ENCODE measurements at places on chromosomes 2 and 18. TPM values are rescaled to one million over a fixed set of nuclear protein-coding genes. Genes with fewer than 3 reads are reported as not detected.

The CCDC195 gene
- total RNA-seq = not detected

GRCh38 chr2:130798472-130799218, 38.1 kb upstream of the ARHGEF4 start:
- peak overlapping the region; percentile 73 for H3K27ac ChIP-seq
- H3K27me3 ChIP-seq = peaks cover 3% of the 10 kb centered on the region
- peak overlapping the region; percentile 78 for H3K4me3 ChIP-seq
- H3K36me3 ChIP-seq = no peaks in the 10 kb centered on the region
- DNase-seq = peak; percentile 61

The DARS1 gene
- total RNA-seq = 41.0 TPM

The GALNT3 gene
- total RNA-seq = 1.3 TPM

GRCh38 chr2:170885130-170885791, 43.8 kb upstream of the GORASP2 start:
- no peaks in the 10 kb centered on the region for H3K27me3 ChIP-seq
- no peak for DNase-seq
- H3K27ac ChIP-seq = no peak overlapping the region
- H3K36me3 ChIP-seq = no peaks in the 10 kb centered on the region
- H3K4me1 ChIP-seq = no peaks in the 10 kb centered on the region

GRCh38 chr2:114745700-114746099, 303.3 kb downstream of the DPP10 start:
- no peak overlapping the region for H3K4me3 ChIP-seq
- H3K36me3 ChIP-seq = no peaks in the 10 kb centered on the region
- no peak for DNase-seq
- H3K4me1 ChIP-seq = no peaks in the 10 kb centered on the region
- H3K27ac ChIP-seq = no peak overlapping the region
- H3K27me3 ChIP-seq = no peaks in the 10 kb centered on the region

GRCh38 chr2:232928551-232929302, 58.7 kb downstream of the SNORC start:
- H3K36me3 ChIP-seq = peaks cover 15% of the 10 kb centered on the region
- DNase-seq = no peak
- H3K4me3 ChIP-seq = peak overlapping the region; percentile 76
- H3K27me3 ChIP-seq = peaks cover 29% of the 10 kb centered on the region
- peak overlapping the region; percentile 43 for H3K27ac ChIP-seq

DNA sequence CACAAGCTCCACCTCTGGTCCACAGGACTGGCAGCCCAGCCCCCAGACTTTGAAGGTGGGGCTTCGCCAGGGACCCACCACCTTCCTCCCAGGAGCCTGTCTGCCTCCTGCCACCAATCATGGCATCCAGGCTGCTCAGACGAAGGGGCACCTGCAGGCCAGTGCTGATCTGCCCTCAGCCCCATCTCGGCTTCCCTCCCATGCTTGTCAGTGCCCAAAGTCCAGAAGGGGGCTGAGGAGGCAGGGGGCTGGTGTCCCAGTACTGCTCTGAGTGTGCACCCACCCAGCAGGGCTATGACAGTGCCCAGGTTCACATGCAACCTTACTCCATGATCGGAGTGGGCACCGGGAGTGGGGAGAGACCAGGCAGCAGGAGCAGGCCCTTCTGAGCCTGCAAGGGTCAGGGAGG, 25.3 kb upstream of the RUFY4 start:
- no peak for DNase-seq
- H3K27ac ChIP-seq = no peak overlapping the region
- no peaks in the 10 kb centered on the region for H3K27me3 ChIP-seq
- H3K4me3 ChIP-seq = no peak overlapping the region

DNA sequence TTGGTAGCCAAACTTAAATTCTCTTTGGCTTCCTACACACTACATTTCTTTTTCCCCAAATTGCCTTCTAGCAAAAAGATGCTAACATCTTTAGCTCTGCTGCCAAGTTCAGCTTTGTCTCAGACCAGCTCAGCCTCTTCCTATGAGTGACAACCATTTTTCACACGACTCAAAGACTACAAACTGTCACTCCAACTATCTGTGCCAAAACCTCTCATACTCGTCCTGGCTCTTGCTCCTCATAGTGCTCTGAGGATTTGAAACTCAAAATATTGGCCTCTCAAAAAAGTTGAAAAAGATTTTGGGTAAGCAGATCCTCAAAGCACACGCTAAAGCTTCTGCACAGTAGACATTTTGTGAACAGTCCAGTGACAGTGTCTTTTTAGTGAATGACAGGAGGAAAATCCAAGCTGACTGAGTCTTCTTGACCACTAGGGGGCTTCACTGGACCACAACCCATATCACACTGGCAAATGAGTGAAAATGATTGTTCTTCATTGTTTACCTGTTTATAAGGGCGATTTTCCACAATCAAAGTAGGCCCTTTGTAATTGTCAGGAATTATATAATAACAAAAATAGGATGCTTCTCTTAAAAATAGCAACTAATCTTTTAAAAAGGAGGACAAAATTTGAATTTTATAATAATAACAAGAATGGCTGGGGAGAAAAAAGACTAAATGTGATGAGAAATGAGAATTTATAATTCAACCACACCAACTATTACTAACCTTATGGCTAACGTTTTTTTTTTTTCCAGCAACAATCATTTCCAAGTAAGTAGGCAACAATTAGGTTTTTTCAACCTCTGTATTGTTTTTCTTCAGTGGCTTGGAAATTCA, 85.5 kb upstream of the PGAP1 start:
- no peaks in the 10 kb centered on the region for H3K36me3 ChIP-seq
- H3K4me1 ChIP-seq = peaks cover 36% of the 10 kb centered on the region
- H3K4me3 ChIP-seq = no peak overlapping the region
- H3K27ac ChIP-seq = peak overlapping the region; percentile 39

The RAB17 gene
- not detected for total RNA-seq

The PLB1 gene
- not detected for total RNA-seq

The VWA3B gene
- total RNA-seq = not detected

DNA sequence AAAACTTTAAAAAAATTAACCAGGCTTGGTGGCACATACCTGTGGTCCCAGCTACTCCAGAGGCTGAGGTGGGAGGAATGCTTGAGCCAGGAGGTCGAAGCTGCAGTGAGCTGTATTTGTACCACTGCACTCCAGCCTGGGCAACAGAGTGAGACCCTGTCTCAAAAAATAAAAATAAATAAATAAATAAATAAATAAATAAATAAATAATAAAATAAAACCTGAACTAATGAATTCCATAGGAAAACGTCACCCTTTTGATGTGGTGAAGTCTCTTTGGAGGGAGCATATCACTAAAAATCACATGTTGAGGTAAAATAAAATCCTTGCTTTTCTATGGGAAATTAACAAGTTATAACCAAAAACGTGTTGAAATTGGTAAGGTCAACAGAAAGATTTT, 29.6 kb upstream of the ITGAV start:
- no peak overlapping the region for H3K27ac ChIP-seq
- H3K27me3 ChIP-seq = no peaks in the 10 kb centered on the region
- no peak for DNase-seq

- no peak overlapping the region for H3K4me3 ChIP-seq
- H3K27ac ChIP-seq = peak overlapping the region; percentile 65
- no peaks in the 10 kb centered on the region for H3K36me3 ChIP-seq
- H3K27me3 ChIP-seq = peaks cover 2% of the 10 kb centered on the region
- peaks cover 10% of the 10 kb centered on the region for H3K4me1 ChIP-seq
- no peak for DNase-seq
Observed at GRCh38 chr2:51990684-51991083, 958.8 kb upstream of the NRXN1 start.

DNA sequence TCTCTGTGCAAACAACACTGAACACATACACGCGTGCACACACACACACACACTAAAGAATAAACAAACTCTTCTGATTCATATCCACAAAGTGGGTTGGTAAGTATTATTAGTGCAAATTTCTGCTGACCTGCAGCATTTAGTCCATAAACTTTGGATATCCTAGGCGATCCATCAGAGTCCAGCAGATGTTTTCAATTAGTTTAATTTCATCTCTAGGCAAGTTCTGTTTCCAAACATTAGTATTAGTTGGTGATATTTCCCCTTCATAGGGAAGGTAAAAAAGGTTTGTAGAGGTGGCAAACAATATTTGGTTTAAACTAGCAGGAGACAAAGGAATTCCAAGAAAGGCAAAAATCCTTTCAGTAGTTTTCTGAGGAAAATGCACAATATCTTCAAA, 5.7 kb downstream of the DSEL start:
- DNase-seq = no peak
- no peak overlapping the region for H3K4me3 ChIP-seq
- no peaks in the 10 kb centered on the region for H3K27me3 ChIP-seq
- no peaks in the 10 kb centered on the region for H3K36me3 ChIP-seq
- H3K4me1 ChIP-seq = peaks cover 14% of the 10 kb centered on the region

DNA sequence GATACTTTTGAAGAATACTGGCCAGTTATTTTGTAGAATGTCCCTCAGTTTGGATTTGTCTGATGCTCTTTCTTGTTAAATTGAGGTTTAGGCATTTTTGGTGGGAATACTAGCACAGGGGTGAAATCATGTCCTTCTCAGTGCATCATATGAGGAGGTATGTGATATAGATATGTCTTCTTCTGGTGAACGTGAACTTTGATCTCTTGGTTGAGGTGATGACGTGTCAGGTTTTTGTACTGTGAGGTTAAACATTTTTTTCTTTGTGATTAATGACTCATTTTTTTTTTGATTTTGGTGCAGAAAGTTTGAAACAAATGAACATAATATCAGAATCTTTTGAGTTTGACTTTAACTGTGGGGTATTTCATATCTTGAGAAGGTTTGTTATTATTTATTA, 11.0 kb downstream of the ZNF407 start:
- H3K27me3 ChIP-seq = no peaks in the 10 kb centered on the region
- H3K36me3 ChIP-seq = no peaks in the 10 kb centered on the region
- peaks cover 3% of the 10 kb centered on the region for H3K4me1 ChIP-seq
- DNase-seq = no peak
- no peak overlapping the region for H3K27ac ChIP-seq

The FAP gene
- total RNA-seq = not detected

The NEMP2 gene
- total RNA-seq = 2.1 TPM

The RBM43 gene
- 1.1 TPM for total RNA-seq

DNA sequence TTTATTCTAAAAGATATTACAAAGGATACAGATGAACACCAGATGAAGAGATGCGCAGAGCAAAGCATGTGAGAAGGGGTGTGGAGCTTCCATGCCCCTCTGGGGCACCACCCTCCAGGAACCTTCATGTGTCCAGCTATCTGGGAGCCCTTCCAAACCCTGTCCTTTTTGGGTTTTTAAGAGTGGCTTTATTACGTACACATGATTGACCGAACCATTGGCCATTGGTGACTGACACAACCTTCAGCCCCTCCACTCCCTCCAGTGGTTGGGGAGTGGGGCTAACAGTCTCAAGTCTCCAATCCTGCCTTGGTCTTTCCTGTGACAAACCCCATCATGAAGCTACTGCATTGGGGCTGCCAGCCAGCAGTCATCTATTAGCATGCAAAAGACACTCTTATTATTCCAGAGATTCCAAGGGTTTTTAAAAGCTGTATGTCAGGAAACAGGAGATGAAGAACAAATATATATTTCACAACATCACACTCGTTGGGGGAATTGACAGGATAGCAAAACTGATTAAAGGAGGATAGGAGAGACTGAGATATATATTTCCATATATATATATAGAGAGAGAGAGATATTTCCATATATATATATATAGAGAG, 19.4 kb downstream of the IL1B start:
- no peak overlapping the region for H3K27ac ChIP-seq
- DNase-seq = no peak
- H3K4me1 ChIP-seq = peaks cover 4% of the 10 kb centered on the region
- H3K4me3 ChIP-seq = no peak overlapping the region
- no peaks in the 10 kb centered on the region for H3K27me3 ChIP-seq

DNA sequence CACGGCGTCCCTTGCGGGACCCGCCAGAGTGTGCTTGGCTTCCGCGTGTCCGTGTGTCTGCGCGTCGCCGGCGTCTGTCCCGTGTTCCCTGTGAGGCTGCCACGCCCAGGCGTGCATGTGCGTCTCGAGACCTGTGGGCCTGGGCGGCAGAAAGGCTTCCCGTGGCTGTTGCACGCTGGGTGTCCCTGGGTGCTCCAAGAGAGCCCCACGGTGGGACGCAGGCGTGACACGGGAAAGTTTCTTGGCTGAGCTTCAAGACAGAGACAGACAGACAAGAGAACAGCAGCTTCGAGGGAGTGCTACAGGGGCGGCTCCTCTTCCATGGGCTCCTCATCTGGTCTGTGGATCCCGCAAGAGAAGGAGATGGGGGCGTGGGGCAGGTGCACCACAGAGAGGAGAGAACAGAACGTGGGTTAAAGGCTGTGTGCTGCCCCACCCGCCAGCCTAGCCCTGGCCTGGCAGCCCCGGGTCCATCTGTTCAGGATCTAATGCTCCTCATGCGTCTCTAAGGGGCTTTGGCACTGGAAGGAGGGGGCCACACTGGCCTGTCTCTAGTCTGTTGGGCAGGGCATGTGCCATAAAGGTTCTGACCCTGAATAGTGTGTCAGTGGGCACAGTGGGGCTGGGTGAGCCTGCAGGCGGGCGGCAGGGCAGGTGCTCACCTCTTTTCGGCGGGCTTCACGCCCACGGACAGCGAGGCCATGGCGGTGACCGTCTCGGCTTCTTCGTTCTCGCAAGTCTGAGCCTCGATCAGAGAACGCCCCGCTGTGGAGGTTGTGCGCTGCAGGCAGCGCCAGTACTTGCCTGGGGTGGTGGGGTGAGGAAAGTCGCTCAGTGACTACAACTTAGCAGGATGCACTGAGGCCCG, 205.1 kb downstream of the TWIST2 start:
- H3K36me3 ChIP-seq = peaks cover 11% of the 10 kb centered on the region
- no peak for DNase-seq
- H3K27me3 ChIP-seq = peaks cover 6% of the 10 kb centered on the region
- H3K4me3 ChIP-seq = no peak overlapping the region
- H3K27ac ChIP-seq = no peak overlapping the region

DNA sequence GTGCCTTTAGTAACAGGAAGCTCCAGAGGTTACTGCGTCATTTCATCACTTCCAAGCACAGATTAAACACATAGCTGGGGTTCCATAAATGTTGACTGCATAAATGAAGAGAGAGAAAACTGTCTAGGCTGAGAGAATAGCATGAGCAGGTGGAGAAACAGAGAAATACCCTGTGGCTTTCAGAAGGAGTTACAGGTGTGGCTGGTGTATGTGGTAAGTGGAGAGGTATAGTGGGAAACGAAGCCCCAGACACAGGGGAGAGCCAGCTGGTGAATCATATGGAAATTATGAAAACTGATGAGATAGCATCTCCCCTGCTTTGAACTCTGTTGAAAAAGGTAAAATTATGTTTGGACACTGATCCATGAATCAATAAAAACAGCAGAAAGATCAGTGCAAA, 807.4 kb upstream of the POU3F3 start:
- H3K27me3 ChIP-seq = no peaks in the 10 kb centered on the region
- H3K4me3 ChIP-seq = no peak overlapping the region
- H3K36me3 ChIP-seq = no peaks in the 10 kb centered on the region
- no peak for DNase-seq
- H3K4me1 ChIP-seq = peaks cover 7% of the 10 kb centered on the region

The CNRIP1 gene
- 28.0 TPM for total RNA-seq

The ALMS1 gene
- 50.5 TPM for total RNA-seq

GRCh38 chr2:25201265-25201664, 32.9 kb upstream of the POMC start:
- H3K27ac ChIP-seq = no peak overlapping the region
- peaks cover 4% of the 10 kb centered on the region for H3K4me1 ChIP-seq
- H3K36me3 ChIP-seq = no peaks in the 10 kb centered on the region
- H3K4me3 ChIP-seq = no peak overlapping the region

The TDRD15 gene
- total RNA-seq = not detected

Data from glutamatergic neuron (in vitro differentiated cells).